ENCODE measurements at places on chromosomes 11 and 22.

GRCh38 chr22:49554741-49555140 is 272.9 kb downstream of the BRD1 start:
- DNase-seq, result no peak

DNA sequence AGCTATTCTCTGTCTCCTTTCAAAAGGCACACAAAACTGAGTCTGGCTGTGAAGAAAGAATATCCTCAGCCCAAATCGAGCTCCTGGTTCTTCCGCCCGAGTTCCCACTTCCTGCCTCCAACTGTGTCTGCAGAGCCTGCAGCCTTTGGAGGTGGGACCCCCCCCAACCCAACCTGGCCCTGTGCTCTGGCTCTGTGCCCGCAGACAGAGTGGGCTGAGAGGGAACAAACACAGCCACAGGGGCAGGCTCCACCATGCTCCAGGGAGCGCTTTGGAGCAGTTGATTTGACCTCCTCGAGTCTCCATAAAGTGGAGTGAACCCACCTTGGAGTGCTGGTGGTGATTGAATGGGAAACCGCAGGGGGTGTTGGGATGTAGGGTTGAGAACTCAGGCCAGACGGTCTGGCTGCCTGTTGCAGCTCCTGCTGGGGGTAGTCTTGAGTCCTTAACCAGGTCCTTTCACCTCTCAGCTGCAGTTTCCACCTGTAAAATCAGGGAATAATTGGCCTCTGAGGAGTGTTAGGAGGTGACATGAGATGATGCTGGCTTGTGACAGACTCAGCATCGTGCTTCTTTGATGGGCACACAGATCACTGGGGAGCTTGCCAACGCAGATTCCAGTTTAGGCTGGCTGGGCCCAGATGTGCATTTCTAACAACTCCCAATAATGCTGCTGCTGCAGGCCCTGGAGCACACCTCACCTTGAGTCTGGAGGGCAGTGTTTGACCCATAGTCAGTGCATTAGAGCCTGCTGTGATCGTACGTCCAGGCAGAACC is 11.4 kb downstream of the DAGLA start:
- DNase-seq, result no peak

GRCh38 chr11:98549571-98549970 is 471.2 kb upstream of the CNTN5 start:
- no peak for DNase-seq

GRCh38 chr11:66676931-66677598 is 622 bp downstream of the RBM4B start:
- DNase-seq, result no peak

DNA sequence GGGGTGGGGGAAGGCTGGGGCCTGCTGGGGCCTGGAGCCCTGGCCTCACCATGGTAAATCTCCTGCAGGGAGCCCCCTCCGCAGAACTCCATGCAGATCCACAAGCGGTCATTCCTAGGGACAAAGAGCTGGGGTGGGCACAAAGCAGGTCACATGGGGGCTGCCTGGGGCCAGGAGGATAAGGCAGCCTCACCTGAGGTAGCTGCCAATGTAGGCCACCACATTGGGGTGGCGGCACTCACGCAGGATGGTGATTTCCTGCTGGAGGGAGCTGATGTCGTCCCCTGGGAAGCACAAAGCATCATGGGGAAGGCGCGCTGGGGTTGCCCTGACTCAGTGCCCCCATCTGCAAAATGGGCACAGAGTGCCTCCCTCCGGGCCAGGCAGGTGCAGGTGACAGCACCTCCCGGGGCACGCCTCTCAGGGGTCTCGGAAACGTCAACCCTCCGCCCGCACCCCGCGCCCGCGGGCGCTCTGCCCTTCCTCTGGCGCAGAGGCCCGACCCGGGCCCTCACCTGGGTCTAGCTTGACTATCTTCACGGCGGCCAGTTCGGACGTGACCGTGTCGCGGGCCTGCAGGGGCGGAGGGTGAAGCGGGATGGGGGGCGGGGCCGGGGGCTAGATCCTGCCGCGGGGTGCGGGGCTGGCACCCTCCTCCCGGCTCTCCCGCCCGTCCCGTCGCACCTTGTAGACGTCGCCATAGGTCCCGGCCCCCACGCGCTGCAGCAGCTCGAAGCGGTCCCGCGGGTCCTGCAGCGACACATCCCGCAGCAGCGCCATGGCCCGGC is 450 bp downstream of the MAP4K2 start:
- DNase-seq, result no peak

- no peak for DNase-seq
Measured at GRCh38 chr11:111135101-111135500, 110.4 kb upstream of the POU2AF2 start.

GRCh38 chr11:78662811-78663210 is 88.1 kb upstream of the NARS2 start:
- DNase-seq, result no peak

DNA sequence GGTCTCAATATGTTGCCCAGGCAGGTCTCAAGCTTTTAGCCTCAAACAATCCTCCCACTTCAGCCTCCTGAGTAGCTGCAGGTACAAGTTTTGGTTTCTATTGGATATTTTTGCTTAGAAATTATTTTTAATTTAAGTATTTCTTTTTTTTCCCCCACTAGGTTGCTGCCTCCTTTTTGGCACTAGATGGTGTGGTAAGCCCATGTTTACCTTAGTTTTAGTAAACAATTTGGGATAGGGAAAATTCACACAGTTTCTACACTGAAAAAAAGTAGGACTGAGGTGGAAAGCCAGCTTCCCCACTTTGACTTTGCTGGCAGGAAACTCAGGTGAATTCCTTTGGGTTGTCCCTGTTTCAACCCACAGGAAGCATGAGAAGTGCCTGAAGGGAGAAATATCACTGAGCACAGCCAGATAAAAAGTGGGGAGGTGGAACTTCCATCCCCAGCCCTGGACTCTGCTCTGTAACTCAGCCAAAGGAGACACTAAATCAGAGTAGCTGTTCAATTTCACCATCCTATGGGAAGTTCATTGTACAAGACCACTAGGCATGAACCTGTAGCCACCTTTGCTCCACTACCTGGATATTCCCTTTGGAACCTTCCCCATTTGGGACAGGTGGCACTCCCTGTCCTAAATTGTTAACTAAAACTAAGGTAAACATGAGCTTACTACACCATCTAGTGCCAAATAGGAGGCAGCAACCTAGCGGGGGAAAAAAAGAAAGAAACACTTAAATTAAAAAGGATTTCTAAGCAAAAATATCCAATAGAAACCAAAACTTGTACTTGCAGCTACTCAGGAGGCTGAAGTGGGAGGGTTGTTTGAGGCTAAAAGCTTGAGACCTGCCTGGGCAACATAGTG is 154.4 kb upstream of the FAT3 start:
- DNase-seq, result no peak

DNA sequence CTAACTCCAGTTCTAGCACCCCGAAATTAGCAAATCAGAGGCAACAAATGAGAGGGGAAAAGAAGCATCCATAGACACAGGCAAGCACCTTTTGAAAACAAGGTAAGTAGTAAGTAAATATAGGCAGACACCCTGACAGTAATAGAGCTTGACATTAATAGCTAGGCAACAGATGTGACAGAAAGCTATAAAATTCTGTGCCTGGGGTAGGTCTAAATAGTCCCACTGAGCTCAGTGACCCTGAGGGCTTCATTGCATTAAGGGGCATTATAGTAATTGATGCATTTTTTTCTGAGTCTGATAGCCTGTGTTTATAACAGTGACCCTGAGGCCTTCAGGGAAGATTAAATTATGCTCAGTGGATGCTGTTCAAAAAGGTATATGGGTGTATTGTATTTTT is 197.1 kb downstream of the HIPK3 start:
- no peak for DNase-seq

- DNase-seq, result no peak
Measured at GRCh38 chr11:64314146-64314804, 3.1 kb downstream of the TRMT112 start.

DNA sequence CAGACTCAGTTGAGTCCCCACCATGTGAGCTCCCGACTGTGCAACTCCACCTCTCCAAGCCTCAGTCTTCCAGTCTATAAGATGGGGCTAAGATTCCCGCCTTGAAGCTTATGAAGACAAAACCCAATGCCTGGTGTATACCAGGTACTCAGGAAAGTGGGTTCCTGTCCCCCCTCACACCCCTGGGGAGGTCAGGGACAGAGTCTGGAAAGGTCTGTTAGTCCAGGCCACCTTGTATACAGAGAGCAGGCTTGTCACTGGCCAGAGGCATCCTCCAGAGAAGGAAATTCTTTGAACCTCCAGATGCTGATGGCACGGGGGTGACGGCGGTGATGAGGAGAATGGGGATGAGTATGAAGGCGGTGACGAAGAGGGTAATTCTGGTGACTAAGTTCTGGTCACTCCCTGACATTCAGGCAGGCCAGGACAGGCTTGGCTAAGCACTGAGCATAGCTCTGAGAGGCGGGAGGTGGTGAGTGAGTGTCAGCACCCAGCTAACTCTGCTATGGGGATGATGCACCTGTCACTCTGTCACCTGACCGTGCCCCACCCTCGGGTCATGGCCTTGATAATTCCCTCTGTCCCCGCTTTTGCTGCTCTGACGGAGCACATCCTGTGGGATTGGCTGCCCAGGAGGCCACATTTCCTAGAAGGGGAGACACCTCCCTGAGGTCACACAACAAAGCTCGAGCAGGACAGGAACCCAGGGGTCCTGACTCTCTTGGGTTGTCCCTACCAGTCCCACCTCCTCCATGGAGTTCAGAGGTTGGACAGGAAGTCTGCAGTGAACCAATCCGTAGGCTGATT is 30.9 kb upstream of the CSNK1E start:
- no peak for DNase-seq

DNA sequence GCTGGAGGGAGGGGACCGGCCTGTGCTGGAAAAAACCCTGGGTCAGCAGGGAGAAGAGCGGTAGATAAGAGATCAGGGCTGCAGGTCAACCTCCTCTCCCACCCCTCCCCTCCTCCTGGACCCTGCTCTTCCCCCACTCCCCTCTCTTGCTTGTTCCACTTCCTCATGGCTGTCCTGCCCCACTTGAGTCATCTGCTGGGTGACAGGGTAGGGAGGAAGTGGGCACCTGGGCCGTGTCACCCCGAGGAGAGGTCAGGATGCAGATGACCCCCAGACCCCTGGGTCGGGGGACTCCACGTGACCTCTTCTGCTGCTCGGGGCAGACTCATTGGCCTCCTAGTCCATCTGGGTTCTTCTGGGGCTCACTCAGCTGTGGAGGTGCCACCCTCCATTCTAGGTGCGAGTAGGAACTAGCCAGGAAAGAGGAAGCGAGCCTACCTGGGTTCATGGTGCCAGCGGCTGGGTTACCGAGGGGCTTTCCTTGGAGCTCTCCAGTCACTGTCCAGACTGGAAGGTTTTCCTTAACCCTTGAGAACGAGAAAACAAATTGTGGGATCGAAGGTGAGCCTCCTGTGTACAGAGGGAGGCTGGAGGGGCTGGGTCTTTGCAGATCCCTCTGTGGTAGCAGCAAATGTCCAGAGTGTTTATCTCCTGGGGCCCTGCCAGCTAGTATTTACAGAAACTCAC is 6.5 kb downstream of the APOL2 start:
- DNase-seq, result no peak

Measured in fibroblast of upper back skin (primary cell).